ENCODE measurements at places on chromosomes 7 and 10.

GRCh38 chr10:5196702-5197113, at the start of gene AKR1C4:
Gene AKR1C4, plus strand, starts transcription at chr10:5196837. Its CDS starts 31 bp downstream, at chr10:5196868.
- no peak for DNase-seq

DNA sequence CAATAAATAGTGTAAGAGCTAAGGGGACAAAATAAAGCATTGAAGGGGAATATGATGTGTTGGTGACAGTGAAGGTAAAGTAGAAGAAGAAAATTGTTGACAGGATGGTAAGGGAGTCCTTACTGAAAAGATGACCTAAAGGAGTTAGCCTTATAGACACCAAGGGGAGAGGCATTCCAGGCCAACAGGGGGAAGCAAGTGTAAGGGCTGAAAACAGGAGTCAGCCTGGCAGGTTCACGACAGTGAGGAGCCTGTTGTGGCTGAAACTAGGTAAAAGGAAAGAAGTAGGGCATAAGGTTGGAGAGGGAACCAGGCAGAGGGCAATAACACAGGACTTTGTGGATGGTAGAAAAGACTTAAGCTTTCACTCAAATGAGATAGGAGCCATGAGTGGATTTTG, 34.0 kb downstream of the PNLIPRP3 start:
- DNase-seq, result no peak

DNA sequence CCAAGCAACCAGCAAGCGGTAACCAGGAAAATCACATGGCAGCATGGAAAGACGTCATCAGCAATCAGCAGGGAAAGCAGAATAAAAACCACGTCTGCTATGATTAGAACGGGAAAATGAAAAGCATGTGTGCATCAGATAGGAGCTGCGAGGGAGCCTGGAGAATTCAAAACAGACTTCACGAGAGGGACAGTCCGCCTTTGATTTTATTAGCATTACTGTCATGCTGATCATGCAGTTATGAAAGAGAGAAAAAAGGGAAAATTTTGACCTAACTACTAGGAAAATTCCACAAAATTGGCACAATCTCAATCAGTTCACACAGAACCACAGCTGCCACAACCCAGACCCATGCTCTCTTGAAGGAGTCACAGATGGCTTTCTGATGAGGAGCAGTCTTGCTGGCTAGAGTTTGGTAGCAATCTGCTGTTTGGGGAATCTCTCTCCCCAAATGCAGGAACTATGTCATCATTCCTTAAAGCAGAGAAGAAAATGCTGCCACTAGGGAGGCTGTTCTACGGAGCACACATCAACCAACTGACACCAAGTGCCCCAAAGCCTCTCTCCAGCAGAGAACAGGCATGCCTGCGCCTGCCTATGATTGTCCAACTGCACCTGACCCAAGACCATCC, 295.9 kb downstream of the TNS3 start:
- no peak for DNase-seq

DNA sequence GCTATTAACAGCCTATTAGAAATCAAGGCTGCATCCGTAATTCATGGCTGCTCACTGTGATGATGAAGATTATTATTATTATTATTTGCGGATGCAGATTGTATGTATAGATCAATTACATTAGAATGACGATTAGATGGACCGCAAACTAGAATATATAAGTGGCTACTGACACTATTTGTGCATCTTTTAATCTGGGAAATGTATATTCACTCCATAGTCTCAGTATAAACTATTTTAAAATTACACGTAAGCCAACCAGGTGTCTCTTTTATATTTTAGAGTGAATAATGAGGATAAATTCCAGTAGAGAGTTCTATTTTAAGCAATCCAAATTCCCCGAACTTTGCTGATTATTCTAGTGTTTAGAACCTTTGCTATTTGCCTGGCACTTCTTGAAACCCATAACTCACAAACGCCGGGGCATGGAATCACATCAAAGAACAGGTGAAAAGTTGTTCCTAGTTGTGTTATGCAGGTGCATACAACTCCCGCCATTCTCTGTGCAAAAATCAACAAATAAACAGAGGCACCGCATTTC, 509 bp upstream of the ING3 start:
- peak; percentile 46 for DNase-seq

DNA sequence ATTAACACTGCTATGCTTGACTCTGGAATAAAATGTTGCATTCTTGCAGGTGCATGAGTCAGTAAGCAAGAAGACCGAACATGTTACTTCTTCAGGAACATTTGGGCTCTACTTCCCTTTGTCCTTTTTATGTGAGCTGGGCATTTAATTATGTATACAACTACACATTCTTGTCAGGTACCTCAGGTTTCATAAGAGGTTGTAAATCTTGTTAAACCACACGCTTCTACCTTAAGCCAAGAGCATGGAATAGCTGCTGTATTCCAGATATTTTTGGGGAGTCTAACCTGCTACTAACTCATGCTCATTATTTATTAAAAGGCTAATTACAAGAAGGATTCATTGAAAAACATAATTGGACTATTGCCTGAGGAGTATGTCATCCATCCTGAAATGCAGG, 414.2 kb upstream of the KLF6 start:
- DNase-seq, result no peak

- no peak for DNase-seq
These were observed 494.4 kb downstream of the TCERG1L start for GRCh38 chr10:130817046-130817624.

DNA sequence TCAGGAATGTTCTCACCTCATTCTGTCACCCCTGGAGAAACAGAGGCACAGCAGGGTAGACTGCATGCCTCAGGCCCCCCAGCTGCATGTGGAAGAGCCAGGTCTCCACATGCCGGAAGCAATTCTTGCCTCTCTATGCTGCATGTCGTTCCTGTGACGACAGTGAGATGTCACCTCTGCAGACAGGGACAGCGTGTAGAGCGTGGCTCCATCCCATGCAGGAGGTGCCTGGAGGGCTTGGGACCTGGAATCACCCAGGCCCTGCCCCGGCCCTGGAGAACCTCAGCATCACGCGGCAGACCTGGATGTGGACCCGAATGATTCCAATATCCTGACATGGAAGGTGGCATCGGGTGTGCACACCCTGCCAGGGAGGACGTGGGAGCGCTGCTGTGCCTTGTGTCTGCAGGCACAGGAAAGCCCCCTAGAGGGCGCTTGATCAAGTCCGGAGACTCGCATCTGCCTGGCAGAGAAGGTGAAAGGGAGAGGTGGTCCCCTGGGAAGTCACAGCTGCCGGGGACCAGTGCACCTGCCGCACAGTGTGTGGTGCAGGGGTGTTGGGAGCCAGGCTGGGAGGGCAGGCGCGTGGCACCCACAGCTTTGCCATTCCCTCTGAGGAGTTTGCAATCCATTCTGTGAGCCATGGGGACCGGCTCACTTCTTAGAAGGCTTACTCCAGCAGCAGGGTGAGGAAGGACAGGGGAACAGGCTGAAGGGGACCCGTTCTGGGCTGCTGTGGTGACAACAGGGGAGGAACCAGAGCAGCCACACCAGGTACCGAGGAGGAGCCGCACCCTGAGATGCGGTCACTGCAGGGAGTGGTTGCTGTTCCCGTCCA, 45.3 kb upstream of the EN2 start:
- DNase-seq, result peak; percentile 91

GRCh38 chr10:7260412-7260900, 150.4 kb downstream of the SFMBT2 start:
- DNase-seq, result peak; percentile 91

- DNase-seq, result no peak
These were observed 4.4 kb upstream of the CLIP2 start for GRCh38 chr7:74284781-74285259.

DNA sequence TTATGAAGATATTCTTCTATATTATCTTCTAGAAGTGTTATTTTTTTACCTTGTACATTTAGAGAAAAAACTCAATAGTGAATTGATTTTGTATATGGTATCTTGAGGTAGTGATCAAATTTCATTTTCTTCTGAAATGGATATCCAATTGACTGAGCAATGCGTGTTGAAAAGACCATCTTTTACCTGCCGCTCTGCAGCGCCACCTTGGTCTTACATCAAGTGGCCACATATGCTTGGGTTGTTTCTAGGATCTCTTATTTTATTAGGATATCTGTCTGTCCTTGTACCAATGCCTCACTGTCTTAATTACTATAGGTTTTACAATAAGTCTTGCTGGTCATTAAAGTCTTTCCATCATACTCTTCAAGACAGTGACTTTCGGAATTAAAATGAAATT, 53.0 kb downstream of the CUL2 start:
- no peak for DNase-seq

GRCh38 chr10:11107948-11108347, 90.3 kb downstream of the CELF2 start:
- no peak for DNase-seq

GRCh38 chr10:73965890-73966768, 31.8 kb upstream of the VCL start:
- no peak for DNase-seq

DNA sequence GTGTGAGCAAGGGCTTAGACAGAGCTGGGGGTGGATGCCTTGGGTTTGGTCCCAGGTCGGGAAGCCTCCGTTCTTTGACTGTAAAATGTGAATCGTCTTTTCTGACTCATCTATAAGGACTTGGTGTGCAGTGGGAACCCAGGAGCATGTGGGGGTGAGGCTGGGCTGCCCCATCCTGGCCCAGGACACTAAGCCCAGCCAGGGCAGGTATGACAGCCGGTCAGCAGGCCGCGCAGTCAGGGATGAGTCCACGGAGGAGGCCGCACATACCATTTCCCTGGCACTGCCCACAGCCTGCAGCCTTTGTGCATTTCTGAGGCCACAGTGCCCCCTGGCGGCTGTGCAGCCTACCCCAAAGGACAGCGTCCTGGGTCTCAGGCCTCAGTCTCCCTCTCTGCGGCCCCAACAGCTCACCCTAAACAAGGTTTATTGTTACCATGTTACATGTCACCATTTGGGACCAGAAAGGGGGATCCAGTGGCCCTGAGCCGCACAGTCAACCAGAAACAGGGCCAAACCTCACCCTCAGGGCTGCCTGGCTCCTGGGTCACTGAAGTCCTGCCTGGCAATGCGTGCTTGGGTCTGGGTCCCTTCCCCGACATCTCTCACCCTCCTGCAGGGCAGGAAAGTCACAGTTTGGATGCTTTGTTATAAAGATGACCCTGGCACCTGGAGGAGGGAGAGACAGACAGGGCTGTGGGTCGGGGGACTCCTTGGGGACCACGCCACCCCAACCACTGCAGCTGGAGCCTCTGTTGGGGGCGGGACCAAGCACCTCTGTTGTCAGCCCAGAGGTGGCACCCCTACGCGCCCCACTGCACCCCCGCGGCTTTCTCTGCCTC, 14.4 kb upstream of the SH2B2 start:
- peak; percentile 92 for DNase-seq

GRCh38 chr10:118407026-118407425, 64.9 kb upstream of the FAM204A start:
- no peak for DNase-seq

GRCh38 chr7:495761-496321, 23.8 kb downstream of the PDGFA start:
- no peak for DNase-seq

GRCh38 chr7:107322015-107322414, 147.8 kb upstream of the GPR22 start:
- DNase-seq, result no peak

GRCh38 chr7:143285470-143285778, 666 bp downstream of the TMEM139 start:
- no peak for DNase-seq

GRCh38 chr10:87865241-87865881, 1.9 kb downstream of the PTEN start:
- peak; percentile 59 for DNase-seq

DNA sequence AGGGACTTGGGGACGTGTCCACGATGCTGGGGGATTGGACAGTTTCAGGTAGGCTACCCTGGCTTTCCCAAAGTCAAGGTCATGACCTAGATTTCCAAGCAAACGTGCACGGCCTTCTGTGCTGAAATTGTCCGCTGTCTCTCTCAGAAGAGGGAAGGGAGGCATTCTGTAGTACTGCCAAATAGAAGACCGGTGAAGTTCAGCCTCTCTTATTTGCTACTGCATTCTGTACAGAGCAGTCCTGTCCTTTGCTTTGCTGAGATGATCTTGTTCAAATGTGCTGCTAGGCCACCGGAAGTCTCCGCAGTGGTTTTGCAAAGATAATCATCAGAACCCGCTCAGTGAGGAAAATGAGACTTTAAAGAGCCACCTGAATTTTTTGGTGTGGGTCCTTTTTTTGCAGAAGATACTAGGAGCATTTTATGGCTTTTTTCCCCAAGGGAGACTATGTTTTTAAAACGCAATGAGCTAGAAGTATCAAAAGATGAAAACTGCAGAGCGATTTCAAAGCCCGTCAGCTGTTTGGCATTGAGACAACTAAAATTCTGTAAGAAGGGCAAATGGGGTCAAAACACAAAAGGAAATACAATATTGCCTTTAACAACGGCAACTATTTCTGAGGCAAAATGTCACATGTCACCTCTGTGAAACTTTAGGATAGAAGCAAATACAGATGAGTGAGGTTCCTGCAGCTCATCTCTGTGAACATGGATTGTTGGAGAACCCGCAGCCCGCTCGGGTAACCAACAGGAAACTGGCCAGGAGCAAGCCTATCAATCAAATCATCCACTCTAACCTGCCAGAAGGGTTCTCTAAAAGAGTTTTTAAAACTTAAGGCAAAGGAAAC, 1.3 kb upstream of the NMT2 start:
- DNase-seq, result no peak

DNA sequence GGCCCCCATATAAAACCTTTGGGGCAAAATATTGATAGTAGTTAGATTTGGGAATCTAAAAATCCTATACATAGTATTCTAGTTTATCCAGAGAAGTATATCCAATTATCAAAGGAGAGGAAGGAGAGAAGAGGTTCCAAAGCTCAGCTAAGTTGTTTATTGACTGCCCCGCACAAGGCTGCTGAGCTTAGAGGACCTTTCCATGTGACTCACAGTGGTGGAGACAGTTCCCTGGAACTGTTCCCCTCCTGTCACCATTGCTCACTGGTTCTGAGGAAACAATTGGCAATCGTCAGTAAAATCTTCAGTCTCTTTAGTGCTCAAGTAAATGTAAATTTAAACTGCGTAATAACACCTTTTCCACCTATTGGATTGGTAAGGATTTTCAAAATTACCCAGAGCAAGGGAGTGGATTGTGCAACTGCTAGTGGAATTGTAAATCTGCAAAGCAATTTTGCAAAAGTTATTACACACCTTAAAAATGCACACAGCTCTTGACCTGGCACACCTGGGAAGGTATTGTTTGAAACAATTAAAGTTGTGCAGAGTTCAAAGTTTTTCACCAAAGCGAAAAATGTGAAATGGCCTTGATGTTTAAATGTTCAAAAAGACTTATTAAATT, 63.1 kb downstream of the EEPD1 start:
- DNase-seq, result no peak

- DNase-seq, result no peak
These were observed 37.2 kb upstream of the PDLIM1 start for GRCh38 chr10:95328013-95328412.

GRCh38 chr7:73901231-73901822, 40.4 kb downstream of the TMEM270 start:
- DNase-seq, result no peak
